Stimulated activated CD8-positive, alpha-beta memory T cell treated with anti-CD3 and anti-CD28 coated beads, Interleukin-15, amount 100 ng/mL, for 24 hours (primary cell): ENCODE measurements at places on chromosomes 2 and 18.

DNA sequence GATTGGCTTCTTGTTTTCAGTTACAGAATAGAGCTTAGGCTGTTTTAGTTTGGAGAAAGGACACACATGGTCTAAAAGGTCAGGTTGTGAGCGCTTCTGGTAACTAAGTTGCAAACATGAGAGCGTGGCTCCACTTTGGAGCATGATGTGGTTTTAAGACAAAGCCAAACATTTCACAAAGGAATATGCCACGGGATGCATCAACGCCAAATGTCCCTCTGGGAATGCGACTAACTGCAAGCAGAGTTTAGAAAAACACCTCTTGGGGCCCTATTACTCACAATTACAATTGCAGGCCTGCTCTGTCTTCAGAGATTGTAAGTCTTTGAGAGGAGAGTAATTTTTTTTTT is 25.4 kb downstream of the MYO7B start:
- no peak for DNase-seq

DNA sequence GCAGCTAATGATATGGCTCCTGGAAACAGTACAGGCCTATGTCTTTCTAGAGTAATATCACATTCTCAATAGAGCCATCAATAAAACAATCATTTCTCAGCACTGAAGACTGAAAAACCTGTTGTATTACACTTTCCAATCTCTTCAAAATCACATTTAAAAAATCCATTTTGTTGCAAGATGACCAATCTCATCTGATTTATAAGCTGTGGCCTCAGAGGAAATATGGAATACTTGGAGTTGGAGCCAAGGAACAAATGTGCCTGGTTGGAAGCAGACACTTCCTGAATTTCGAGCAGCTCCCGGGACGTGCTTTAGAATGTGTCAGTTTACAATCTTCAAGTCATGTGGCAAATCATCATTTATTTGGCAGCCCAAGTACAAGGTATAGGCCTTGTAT is 114.5 kb downstream of the ADCYAP1 start:
- no peak for DNase-seq

- no peak for DNase-seq
These were observed 37.5 kb upstream of the NEB start for GRCh38 chr2:151771599-151772358.

DNA sequence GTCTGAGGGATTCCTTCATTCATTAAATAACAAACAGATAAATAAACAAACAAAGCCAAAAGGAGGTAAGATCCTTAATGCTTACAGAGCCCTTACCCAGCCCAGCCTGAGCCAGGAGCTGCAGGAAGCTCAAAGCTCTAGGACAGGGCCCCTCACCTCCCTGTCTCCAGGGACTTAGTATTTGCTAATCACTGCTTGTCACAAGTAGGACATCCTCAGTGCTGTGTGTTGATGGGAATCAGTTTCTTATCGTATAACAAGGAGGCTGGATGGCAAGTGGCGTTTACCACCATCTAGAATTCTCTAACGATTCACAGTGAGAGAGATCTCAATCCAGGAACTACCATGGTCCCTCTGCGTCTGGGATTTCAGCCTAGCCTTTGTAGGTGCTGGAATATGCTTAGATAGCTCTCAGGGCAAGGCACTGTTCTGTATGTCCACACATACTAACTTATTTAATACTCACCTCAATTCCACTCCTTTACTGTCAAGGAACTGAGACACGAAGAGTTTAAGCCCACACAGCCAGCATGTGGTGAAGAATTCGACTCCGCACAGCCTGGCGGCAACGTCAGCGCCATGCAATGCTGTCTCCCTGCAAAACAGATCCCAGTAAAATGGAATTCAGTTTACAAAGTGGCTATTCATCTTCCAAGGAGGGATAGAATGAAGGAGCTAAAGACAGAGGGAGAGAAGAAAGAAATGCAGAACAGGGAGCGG is 164.8 kb downstream of the MYCN start:
- no peak for DNase-seq

DNA sequence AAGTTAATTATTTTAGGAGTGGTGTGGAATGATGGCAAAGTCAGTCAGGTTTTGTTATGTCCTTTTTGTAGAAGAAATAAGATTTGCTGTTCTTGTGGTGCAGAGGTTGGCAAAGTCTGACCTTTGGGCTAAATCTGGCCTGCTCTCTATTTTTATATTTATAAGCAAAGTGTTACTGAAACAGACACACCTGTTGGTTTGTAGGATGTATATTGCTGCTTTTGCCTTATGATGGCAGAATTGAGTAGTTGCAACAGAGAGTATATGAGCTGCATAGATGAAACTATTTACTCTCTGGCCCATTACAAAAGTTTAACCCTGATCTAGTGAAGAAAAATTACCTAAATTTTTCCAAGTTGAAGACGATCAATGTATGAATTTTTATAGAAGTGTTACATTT is 34.1 kb upstream of the KCNJ13 start:
- DNase-seq = no peak

DNA sequence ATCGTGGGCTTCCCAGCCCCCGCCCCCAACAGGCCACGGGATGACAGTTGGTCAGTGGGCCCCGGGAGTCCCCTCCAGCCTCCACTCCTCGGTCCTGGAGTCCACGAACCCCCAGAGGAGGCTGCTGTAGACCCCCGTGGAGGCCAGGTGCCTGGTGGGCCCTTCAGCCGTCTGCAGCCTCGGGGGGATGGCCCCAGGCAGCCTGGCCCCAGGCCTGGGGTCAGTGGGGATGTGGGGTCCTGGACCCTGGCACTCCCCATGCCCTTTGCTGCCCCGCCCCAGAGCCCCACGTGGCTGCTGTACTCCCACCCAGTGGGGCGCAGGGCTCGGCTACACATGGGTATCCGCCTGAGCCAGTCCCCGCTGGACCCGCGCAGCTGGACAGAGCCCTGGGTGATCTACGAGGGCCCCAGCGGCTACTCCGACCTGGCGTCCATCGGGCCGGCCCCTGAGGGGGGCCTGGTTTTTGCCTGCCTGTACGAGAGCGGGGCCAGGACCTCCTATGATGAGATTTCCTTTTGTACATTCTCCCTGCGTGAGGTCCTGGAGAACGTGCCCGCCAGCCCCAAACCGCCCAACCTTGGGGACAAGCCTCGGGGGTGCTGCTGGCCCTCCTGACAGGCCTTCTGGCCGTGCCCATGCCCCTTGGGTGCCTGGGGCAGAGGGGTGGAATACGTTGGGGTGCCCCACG is 7.6 kb downstream of the NEU4 start:
- DNase-seq = no peak

DNA sequence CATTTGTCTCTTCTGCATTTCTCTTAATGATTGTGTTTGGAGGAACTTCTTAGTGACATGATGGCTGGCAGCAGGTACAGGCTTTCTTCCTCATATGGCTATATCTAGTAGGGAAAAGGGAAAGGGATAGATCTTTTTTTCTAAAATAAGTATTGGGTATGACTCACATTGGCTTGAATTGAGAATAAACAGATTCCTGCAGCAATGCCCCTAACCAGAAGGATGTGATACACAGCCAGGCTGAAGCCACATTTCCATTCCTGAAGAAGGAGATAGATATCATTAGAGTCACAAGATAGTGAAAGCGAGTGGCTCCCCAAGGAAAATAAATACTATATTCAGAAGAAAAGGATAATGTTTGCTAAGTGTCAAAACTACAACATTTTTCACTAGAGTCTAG is 61.1 kb downstream of the VWC2L start:
- no peak for DNase-seq

GRCh38 chr2:88187927-88188326 is 17.8 kb downstream of the THNSL2 start:
- DNase-seq = no peak

- no peak for DNase-seq
These were observed 333.0 kb upstream of the SLC14A2 start for GRCh38 chr18:45282101-45282812.

DNA sequence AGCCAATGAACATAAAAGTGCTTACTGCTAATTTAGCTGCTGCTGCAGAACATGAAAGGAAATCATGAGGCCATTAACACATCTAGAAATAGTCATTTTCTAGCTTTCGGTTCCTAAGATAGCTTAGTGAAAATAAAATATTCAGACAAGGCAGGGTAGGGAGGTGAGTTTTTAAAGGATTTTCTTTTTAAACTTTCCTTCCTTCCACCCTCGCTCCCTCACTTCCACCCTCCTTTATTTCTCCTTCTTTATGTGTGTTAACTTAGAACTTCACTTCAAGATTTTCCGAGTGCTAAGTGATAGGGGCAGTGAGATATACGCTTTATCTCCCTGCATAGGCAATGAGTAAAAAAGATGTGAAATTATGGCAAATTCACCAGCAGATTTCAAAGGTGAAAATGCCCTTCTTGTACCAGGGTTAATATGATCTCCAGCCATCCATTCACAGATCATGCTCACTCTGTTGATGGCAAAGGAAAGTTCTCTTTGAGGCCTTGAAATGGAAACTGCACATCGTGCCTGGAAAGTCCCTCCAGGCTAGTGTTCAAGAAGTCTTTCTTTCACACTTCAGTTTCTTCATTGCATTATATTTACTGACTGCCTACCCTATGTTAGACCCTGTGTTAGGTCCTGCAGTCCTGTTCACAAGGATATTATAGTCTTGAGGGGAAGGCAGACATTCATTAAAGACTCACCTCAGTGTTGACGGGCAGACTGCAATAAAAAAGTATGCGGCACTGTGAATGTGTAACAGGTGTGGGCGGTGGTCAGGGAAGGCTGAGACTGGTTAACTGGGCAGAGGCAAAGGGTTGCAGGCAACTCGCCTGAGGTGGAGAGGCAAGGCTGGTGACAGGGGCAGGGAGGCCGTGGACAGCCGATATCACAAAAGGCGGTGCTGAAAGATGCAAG is 200.8 kb downstream of the PLCL1 start:
- DNase-seq = no peak

- no peak for DNase-seq
These were observed 259.5 kb downstream of the GLI2 start for GRCh38 chr2:120995152-120995551.

DNA sequence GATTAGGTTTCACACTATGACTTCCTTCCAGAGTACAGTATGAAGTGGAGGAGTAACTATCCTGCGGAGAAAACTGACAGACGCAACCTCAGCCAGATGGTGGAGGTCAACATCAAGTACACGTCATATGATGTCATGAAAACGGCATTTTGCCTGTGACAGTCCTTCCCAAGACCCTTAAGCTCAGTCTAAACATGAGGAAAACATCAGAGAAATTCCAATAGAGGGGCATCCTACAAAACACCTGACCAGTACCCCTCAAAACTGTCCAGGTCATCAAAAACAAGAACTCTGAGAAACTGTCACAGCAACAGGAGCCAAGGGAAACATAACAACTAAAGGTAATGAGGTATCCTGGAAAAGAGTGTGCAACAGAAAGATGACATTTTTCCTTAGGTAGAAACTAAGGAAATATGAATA is 1.7 kb downstream of the RNU4ATAC start:
- DNase-seq = no peak

- DNase-seq = no peak
These were observed 345.2 kb upstream of the SLC8A1 start for GRCh38 chr2:40797120-40797519.

GRCh38 chr2:205768815-205769494 is 86.7 kb downstream of the NRP2 start:
- no peak for DNase-seq

DNA sequence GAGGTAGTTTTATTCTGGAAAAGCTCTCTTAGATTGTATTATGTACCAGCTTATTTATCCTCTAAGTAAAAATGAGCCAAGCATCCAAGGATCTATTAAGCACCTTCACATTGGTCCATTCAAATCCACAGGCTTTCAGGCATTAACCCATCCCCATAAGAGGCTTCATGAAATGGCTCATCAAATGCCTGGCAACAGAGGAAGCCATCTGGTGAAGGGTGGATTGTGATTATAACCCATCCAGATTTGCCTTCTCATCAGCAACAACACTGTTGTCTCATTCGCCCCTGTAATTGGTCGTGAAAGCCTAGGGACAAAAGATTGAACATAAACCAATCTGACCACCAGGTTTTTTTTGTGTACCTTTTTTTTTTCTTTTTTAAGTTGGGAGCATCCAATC is 134.3 kb upstream of the TACR1 start:
- DNase-seq = no peak

DNA sequence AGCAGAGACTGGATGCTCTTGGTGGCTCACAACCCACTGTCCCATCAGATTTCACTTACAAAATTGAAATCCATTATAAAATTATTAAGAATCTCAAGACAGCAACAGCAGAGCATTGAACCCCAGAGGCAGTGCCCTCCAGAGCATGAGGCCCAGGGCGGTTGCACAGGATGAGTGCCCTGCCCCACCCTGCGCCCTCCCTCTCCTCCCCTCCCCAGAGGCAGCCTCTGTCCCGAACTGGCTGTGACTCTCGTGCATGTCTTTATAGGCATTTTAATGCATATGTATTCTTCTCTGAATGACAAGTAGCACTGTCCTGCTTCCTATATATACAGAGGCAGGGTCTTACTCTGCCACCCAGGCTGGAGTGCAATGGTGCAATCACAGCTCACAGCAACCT is 10.4 kb downstream of the MFSD2B start:
- DNase-seq = no peak

DNA sequence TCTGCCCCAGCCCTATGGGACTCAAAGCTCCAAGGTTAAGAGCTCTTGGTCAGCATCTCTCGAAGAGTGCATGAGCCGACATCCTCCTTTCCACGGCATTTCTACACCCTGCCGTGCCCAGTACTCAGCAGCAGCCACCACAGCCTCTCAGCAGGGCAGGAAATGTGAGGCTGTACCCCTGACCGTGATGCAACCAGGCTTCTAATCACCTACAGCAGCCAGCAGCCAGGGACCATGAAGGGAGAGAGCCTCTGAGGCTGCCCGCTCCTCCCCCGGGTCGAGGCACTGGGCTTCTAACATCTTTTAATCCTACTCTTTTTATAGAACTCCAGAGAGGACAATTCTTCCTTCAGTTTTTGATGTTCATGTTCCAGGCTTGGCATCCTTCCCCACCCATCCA is 6.5 kb downstream of the CYS1 start:
- no peak for DNase-seq

- DNase-seq = no peak
These were observed 304.8 kb upstream of the CCDC68 start for GRCh38 chr18:55264108-55264507.

GRCh38 chr2:147600646-147601045 is 244.2 kb upstream of the ACVR2A start:
- DNase-seq = no peak

- no peak for DNase-seq
These were observed 120.9 kb upstream of the CCDC195 start for GRCh38 chr2:224837066-224837465.

DNA sequence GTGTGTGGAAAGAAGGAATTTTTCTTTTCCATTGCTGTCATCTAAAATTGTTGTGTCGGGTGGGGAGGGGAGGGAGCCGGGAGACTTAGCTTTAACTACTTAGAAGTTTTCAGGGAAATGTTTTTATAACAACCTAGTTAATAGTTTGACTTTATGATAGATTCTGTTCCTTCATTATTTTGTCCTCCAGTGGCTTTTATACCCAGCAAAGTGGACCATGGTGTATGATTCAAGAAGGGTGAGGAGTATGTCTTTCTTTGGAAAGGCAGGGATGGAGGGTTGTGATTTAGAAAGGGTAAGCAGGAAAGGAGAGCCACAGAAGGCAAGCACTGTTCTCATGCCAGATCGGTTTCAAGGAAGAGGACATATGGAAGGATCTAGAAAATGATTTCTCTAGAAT is 261.8 kb downstream of the NEDD4L start:
- DNase-seq = no peak
